ENCODE measurements at places on chromosomes 7 and 10. TPM values are rescaled to one million over a fixed set of nuclear protein-coding genes. Genes with fewer than 3 reads are reported as not detected.

GRCh38 chr7:99653754-99654153 is 26.0 kb downstream of the CYP3A5 start:
- H3K4me3 ChIP-seq: no peak overlapping the region
- H3K27me3 ChIP-seq: no peaks in the 10 kb centered on the region
- no peak for DNase-seq
- H3K27ac ChIP-seq: no peak overlapping the region
- peaks cover 21% of the 10 kb centered on the region for H3K36me3 ChIP-seq

DNA sequence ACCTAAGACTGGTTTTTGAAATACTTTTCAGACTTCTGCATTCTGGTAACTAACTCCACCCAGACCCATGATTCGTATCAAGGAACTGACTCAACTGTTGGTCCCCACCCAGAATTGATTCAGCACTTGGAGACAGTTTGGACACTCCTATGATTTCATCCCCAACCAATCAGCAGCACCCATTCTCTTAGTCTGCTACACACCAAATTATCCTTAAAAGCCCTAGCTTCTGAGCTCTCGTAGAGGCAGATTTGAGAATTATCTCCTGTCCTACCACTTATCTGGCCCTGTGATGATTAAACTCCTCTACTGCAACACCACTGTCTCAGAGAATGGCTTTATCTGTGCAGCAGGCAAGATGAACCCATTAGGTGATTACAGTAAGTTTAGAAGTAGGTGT is 7.7 kb upstream of the GSTO1 start:
- peak overlapping the region; percentile 70 for H3K27ac ChIP-seq
- DNase-seq: no peak
- peaks cover 10% of the 10 kb centered on the region for H3K36me3 ChIP-seq

- H3K4me1 ChIP-seq: no peaks in the 10 kb centered on the region
- no peak overlapping the region for H3K27ac ChIP-seq
- no peak for DNase-seq
- peaks cover 20% of the 10 kb centered on the region for H3K27me3 ChIP-seq
These were observed 44.1 kb upstream of the JAZF1 start for GRCh38 chr7:28224675-28225074.

- no peaks in the 10 kb centered on the region for H3K27me3 ChIP-seq
- H3K4me3 ChIP-seq: no peak overlapping the region
These were observed 35.5 kb downstream of the RPA3 start for GRCh38 chr7:7682861-7683260.

DNA sequence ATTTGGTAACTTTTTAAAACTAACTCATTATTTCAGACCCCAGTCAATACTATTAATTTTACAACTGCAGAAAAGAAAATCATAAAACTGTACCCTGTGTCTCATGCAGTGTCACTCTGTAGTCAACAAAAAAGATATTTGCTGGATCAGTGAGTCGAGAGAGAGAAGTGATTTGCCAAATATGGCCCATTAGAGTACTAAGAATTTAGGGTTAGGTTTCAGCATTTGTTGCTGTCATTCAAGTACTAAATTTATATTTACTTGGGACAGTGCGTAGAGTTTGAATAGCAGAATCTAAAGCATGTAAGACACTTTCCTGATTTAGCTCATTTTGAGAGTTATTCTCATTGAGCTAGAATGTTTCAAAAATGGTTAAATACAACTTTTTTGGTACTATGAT is 38.9 kb downstream of the CACNA2D1 start:
- DNase-seq: no peak
- H3K27ac ChIP-seq: no peak overlapping the region
- no peaks in the 10 kb centered on the region for H3K36me3 ChIP-seq
- H3K4me1 ChIP-seq: no peaks in the 10 kb centered on the region
- H3K27me3 ChIP-seq: no peaks in the 10 kb centered on the region
- H3K4me3 ChIP-seq: no peak overlapping the region

- no peak for DNase-seq
- H3K4me1 ChIP-seq: no peaks in the 10 kb centered on the region
- H3K36me3 ChIP-seq: no peaks in the 10 kb centered on the region
- H3K4me3 ChIP-seq: no peak overlapping the region
- no peak overlapping the region for H3K27ac ChIP-seq
- peaks cover 21% of the 10 kb centered on the region for H3K27me3 ChIP-seq
These were observed 12.0 kb upstream of the KCNMA1 start for GRCh38 chr10:77649333-77650331.

DNA sequence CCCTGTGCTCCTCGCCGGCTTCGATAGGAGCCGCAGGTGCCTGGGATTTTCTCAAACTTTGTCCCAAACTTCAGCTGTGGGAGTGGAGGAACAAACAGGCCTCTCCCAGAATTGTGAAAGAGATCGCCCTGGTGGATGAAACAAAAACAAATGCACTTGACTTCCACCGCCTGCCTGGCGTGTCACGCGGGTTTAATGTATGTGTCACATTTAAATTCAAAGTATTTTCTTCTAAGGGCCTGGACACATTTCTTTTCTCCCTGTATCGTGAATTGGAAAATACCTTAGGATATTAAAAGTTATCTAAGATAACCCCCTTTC is 694 bp upstream of the WASL start:
- peaks cover 10% of the 10 kb centered on the region for H3K36me3 ChIP-seq
- H3K4me3 ChIP-seq: peak overlapping the region; percentile 96
- peaks cover 39% of the 10 kb centered on the region for H3K4me1 ChIP-seq
- no peaks in the 10 kb centered on the region for H3K27me3 ChIP-seq
- no peak for DNase-seq

DNA sequence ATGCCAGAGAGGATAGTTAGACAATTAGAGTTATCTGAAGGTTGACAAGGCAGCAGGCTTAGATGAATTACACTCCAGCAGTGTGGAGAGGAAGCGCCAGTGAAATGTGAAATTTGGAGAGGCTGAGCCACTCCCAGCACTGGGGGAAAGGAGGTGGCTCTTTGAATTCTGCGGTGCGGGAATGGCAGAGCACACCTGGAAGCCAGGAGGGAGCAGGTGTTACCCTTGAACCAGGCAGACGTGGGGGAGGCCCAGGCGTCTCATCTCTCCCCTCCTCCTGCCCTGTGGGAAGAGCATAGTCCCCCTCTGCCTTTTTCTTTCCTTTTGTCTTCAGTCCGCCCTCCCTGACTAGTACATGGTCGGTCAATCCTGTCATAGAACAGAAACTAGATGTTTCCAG is 203.1 kb downstream of the DPP6 start:
- H3K4me1 ChIP-seq: no peaks in the 10 kb centered on the region
- no peak overlapping the region for H3K4me3 ChIP-seq
- no peak overlapping the region for H3K27ac ChIP-seq
- H3K36me3 ChIP-seq: no peaks in the 10 kb centered on the region
- H3K27me3 ChIP-seq: no peaks in the 10 kb centered on the region
- DNase-seq: no peak

SCD gene
- total RNA-seq: 121 TPM

DKK1 gene
- not detected for total RNA-seq

Data from activated CD8-positive, alpha-beta memory T cell treated with anti-CD3 and anti-CD28 coated beads, Interleukin-2, amount 10 ng/mL, durations not matched to agents 7 days and 5 days (primary cell).